ENCODE measurements at places on chromosomes 7 and 10.

DNA sequence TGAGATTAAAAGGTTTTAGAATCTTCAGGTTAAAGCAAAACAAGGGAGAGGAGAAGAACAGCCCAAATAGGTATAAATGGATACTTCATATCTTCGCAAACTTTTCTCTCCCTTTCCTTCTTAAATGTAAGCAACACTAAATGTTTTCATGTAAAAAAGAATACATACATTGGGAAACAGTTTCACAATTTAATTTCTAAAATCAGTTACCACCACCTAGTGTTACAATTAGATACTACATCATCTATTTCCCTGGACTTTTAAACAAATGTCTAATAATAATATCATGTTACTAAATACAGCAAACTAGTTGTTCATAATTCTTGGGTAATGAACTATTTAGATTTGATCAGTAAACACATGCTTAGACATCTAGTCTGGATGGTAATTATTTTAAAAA lies 35.8 kb downstream of the MINDY3 start:
- no peak for DNase-seq

DNA sequence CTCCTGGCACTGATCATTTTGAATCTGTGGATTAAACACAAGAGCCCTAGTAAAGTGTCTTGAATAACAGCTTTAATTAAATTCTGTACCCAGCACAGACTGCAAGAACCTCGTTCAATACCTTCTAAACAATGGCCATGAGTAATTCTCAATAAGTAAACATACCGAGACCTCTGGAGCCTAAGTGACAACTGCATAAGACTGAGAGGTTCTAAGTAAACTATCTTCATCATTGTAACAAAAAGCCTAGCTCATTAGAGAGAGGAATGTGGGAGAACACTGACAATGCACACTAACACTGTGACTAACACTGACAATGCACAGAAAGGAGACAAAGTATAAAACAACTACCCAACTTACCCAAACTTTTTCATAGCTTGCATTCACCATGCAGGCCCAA lies 117.4 kb downstream of the ELAPOR2 start:
- DNase-seq, result no peak

GRCh38 chr10:131694168-131694780 lies 206.5 kb upstream of the PPP2R2D start:
- DNase-seq, result no peak

DNA sequence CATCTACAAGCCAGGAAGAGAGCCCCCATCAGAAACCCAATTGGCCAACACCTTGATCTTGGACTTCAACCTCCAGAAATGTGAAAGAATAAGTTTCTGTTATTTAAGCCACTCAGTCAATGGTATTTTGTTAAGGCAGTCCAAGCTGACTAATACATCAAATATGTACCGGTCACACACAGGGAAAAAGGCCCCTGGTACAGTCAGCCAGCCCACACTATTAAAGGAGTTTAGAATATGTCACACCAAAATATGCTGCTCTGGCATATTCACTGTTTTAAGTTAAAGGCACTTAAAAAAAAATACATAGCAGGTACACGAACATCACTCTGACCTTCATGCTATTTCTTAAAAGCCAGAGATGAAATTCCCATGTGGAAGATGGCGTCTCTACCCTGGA lies 15.2 kb upstream of the CDCA7L start:
- DNase-seq, result no peak

DNA sequence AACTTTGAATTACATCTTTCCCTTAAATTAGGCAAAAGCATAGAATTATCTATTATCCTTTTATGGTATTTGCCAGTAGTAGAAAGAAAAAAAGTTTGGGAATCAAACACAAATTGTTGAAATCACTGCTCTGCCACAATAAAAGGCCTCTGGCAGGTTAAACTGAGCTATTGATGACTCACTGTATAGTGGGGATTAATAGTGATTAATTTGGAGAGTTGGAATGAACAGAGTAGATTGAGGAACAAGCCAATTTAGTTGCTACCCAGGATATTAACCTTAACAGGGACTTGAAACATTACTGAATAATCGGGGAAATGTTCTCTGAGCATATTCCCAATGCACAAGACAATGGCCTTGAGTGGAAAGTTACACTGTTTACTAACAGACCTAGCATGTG lies 33.1 kb downstream of the MASTL start:
- DNase-seq, result no peak

- no peak for DNase-seq
These were observed 22.8 kb downstream of the ARL5B start for GRCh38 chr10:18681971-18682411.

- DNase-seq, result no peak
These were observed 3.5 kb upstream of the CFAP46 start for GRCh38 chr10:132945894-132946255.

- no peak for DNase-seq
These were observed 48.7 kb downstream of the TSPAN15 start for GRCh38 chr10:69499726-69500689.
